HCT116 (cell line): ENCODE measurements at places on chromosomes 4 and X.
A peak's percentile ranks its signal among the peaks of the same experiment; 100 is the strongest.

- no peaks in the 10 kb centered on the region for H3K27me3 ChIP-seq
- no peak overlapping the region for H3K4me3 ChIP-seq
- H3K36me3 ChIP-seq, result no peaks in the 10 kb centered on the region
- no peaks in the 10 kb centered on the region for H3K4me1 ChIP-seq
These were observed 31.6 kb downstream of the TMEM31 start for GRCh38 chrX:103742339-103742738.

- no peaks in the 10 kb centered on the region for H3K27me3 ChIP-seq
- H3K4me3 ChIP-seq, result no peak overlapping the region
- H3K36me3 ChIP-seq, result no peaks in the 10 kb centered on the region
- no peaks in the 10 kb centered on the region for H3K4me1 ChIP-seq
- no peak for DNase-seq
- H3K27ac ChIP-seq, result no peak overlapping the region
These were observed 51.6 kb upstream of the IL2 start for GRCh38 chr4:122508083-122508482.

- H3K4me1 ChIP-seq, result no peaks in the 10 kb centered on the region
- no peak for DNase-seq
- no peaks in the 10 kb centered on the region for H3K27me3 ChIP-seq
- H3K4me3 ChIP-seq, result no peak overlapping the region
These were observed 21.3 kb downstream of the DCTD start for GRCh38 chr4:182895791-182896292.

GRCh38 chrX:68387776-68388175 lies 45.5 kb downstream of the OPHN1 start:
- H3K4me3 ChIP-seq, result no peak overlapping the region
- no peak overlapping the region for H3K27ac ChIP-seq
- no peaks in the 10 kb centered on the region for H3K4me1 ChIP-seq
- no peaks in the 10 kb centered on the region for H3K27me3 ChIP-seq
- no peaks in the 10 kb centered on the region for H3K36me3 ChIP-seq

- H3K4me1 ChIP-seq, result no peaks in the 10 kb centered on the region
- H3K27ac ChIP-seq, result no peak overlapping the region
- H3K4me3 ChIP-seq, result no peak overlapping the region
- H3K36me3 ChIP-seq, result no peaks in the 10 kb centered on the region
- no peak for DNase-seq
- H3K27me3 ChIP-seq, result no peaks in the 10 kb centered on the region
These were observed 480.2 kb downstream of the DTHD1 start for GRCh38 chr4:36761607-36762006.

- H3K4me1 ChIP-seq, result no peaks in the 10 kb centered on the region
- peak; percentile 38 for DNase-seq
- no peak overlapping the region for H3K27ac ChIP-seq
- no peak overlapping the region for H3K4me3 ChIP-seq
These were observed 4.0 kb downstream of the COL25A1 start for GRCh38 chr4:109298279-109299010.

- peaks cover 20% of the 10 kb centered on the region for H3K4me1 ChIP-seq
- H3K27me3 ChIP-seq, result no peaks in the 10 kb centered on the region
- H3K4me3 ChIP-seq, result peak overlapping the region; percentile 62
- H3K36me3 ChIP-seq, result no peaks in the 10 kb centered on the region
These were observed 7.6 kb upstream of the HSD17B10 start for GRCh38 chrX:53441531-53442321.

DNA sequence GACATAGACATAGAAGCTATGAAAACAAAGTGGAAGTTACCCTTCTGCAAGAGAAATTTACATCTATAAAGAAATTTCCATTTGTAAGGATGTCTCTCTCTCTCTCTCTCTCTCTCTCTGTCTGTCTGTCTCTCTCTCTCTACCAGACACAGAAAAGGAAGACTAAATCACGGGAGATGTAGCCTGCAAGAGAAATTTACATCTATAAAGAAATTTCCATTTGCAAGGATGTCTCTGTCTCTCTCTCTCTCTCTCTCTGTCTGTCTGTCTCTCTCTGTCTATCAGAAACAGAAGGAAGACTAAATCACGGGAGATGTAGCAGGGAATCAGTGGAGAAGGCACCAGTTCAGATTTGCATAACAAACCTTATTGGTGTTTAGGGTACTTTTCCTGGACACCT lies 65.6 kb upstream of the CTSO start:
- no peaks in the 10 kb centered on the region for H3K4me1 ChIP-seq
- no peak overlapping the region for H3K27ac ChIP-seq
- H3K27me3 ChIP-seq, result no peaks in the 10 kb centered on the region
- no peaks in the 10 kb centered on the region for H3K36me3 ChIP-seq
- no peak for DNase-seq
- no peak overlapping the region for H3K4me3 ChIP-seq

GRCh38 chrX:30973784-30974427 lies 84.9 kb upstream of the TAB3 start:
- peaks cover 3% of the 10 kb centered on the region; the same call in 1 of the 2 replicates for H3K27me3 ChIP-seq
- H3K4me1 ChIP-seq, result peaks cover 7% of the 10 kb centered on the region; the same call in 1 of the 2 replicates
- no peak overlapping the region for H3K4me3 ChIP-seq
- no peaks in the 10 kb centered on the region for H3K36me3 ChIP-seq
- no peak overlapping the region for H3K27ac ChIP-seq

- H3K36me3 ChIP-seq, result no peaks in the 10 kb centered on the region
- H3K4me1 ChIP-seq, result peaks cover 7% of the 10 kb centered on the region; the same call in 1 of the 2 replicates
- H3K4me3 ChIP-seq, result no peak overlapping the region
- H3K27me3 ChIP-seq, result no peaks in the 10 kb centered on the region
- no peak for DNase-seq
These were observed 117.9 kb downstream of the CEP44 start for GRCh38 chr4:174401471-174402130.

- H3K36me3 ChIP-seq, result no peaks in the 10 kb centered on the region
- no peak overlapping the region for H3K27ac ChIP-seq
- no peaks in the 10 kb centered on the region for H3K4me1 ChIP-seq
- H3K4me3 ChIP-seq, result no peak overlapping the region
These were observed 56.4 kb downstream of the SPCS3 start for GRCh38 chr4:176376032-176376614.

DNA sequence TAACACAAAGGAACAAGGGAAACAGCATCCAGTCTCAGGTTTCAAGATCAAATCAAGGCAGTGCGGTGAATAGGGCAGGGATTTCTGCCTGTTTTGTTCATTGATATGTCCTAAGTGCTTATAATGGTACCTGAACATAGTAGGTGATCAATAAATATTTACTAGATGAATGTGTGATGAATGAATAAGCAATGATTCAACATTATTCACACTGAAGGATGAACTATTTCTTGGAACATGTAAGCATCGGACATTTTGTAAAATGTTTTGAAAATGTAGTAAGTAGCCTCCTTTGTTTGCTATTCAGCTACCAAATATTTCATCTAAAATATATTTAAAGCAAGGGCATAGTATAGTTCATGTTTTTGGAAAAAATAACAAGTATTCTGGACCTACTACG lies 67.8 kb downstream of the USP38 start:
- no peak overlapping the region for H3K4me3 ChIP-seq
- H3K4me1 ChIP-seq, result peaks cover 20% of the 10 kb centered on the region
- H3K27ac ChIP-seq, result no peak overlapping the region
- H3K27me3 ChIP-seq, result no peaks in the 10 kb centered on the region
- H3K36me3 ChIP-seq, result no peaks in the 10 kb centered on the region
- no peak for DNase-seq

GRCh38 chrX:21412029-21412428 lies 37.8 kb downstream of the CNKSR2 start:
- no peak for DNase-seq
- H3K36me3 ChIP-seq, result no peaks in the 10 kb centered on the region
- H3K27me3 ChIP-seq, result no peaks in the 10 kb centered on the region
- H3K27ac ChIP-seq, result no peak overlapping the region
- H3K4me1 ChIP-seq, result no peaks in the 10 kb centered on the region

DNA sequence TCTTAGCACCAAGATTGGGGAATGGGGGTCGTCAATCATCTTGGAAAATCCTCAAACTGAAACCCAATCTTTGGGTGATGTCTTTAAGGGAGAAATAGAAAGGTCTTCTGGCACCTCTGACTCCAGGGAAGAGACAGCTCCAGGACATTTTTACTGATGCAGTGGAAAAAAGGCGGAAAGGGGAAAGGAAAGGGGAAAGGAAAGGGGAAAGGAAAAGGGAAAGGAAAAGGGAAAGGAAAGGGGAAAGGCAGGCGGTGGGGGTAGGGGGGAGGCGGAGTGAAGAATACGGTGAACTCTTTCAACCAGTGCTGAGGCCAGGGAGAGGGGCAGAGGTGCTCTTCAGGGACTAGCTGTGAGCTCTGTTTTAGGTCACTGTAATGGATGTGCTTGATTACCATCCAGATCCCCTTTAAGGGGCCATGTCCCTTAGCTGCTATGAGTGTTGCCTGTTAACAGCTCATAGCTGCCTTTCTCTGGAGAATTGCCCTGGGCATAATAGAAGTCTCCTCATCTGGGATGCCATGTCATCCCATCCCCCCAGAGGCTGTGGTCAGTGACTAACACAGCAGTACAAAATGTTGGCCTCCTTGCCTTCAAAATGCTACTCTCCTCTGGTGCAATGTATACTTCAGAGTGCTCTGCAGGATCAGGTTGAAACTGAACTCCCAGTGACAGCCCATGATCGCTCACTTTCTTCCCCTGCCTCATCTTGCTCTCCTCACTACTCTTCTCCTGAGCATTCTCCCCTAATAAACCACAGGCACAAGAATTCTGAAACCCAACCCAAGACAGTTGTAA lies 92.4 kb upstream of the AP1S2 start:
- H3K27ac ChIP-seq, result no peak overlapping the region
- DNase-seq, result no peak
- H3K4me1 ChIP-seq, result no peaks in the 10 kb centered on the region
- no peaks in the 10 kb centered on the region for H3K36me3 ChIP-seq

DNA sequence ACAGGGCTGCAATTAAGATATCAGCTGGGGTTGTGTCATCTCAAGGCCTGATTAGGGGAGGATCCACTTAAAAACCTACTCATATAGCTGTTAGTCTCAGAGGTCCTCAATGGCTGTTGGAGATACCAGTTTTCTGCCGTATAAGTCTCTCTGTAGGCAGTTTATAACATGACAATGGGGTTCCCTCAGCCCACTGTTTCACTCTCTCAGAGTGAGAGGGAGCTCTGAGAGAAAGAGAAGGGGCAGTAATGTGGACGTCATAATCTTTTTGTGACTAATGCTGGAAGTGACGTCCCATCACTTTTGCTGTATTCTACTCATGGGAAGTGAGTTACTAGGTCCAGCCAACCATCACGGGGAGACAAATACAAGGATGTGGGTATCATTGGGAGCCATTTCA lies 70.3 kb downstream of the STIM2 start:
- no peaks in the 10 kb centered on the region for H3K36me3 ChIP-seq
- H3K27me3 ChIP-seq, result no peaks in the 10 kb centered on the region
- no peak for DNase-seq
- no peaks in the 10 kb centered on the region for H3K4me1 ChIP-seq
- H3K27ac ChIP-seq, result no peak overlapping the region

GRCh38 chr4:93475730-93476129 lies 352.8 kb upstream of the ATOH1 start:
- no peak for DNase-seq
- H3K27ac ChIP-seq, result no peak overlapping the region
- peaks cover 7% of the 10 kb centered on the region for H3K4me1 ChIP-seq
- H3K36me3 ChIP-seq, result no peaks in the 10 kb centered on the region

GRCh38 chr4:20260821-20261220 lies 9.1 kb downstream of the SLIT2 start:
- no peak overlapping the region for H3K27ac ChIP-seq
- DNase-seq, result no peak
- no peak overlapping the region for H3K4me3 ChIP-seq
- no peaks in the 10 kb centered on the region for H3K36me3 ChIP-seq
- H3K27me3 ChIP-seq, result no peaks in the 10 kb centered on the region

- DNase-seq, result no peak
- no peaks in the 10 kb centered on the region for H3K4me1 ChIP-seq
- no peaks in the 10 kb centered on the region for H3K36me3 ChIP-seq
- H3K4me3 ChIP-seq, result no peak overlapping the region
These were observed 695 bp downstream of the SHROOM3 start for GRCh38 chr4:76435528-76436319.

DNA sequence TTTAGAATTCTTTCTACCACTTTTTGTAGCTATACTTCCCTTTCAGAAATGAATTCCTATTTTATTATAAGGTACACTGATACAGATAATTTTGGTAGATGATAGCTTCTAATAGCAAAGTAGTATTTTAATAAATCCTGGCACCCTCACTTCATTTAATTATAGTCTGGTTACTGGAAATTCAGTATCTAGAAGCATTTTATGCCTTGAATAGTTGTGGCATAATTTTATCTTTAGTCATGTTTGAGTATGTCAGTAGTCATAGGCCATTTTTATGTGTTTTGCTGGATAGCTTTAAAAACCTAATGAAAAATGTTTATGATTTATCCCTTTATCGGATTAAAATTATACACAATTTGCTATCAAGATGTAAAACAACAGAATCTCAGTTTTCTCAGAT lies 92.3 kb downstream of the DIAPH2 start:
- H3K4me3 ChIP-seq, result no peak overlapping the region
- DNase-seq, result no peak
- H3K36me3 ChIP-seq, result no peaks in the 10 kb centered on the region
- no peaks in the 10 kb centered on the region for H3K4me1 ChIP-seq

DNA sequence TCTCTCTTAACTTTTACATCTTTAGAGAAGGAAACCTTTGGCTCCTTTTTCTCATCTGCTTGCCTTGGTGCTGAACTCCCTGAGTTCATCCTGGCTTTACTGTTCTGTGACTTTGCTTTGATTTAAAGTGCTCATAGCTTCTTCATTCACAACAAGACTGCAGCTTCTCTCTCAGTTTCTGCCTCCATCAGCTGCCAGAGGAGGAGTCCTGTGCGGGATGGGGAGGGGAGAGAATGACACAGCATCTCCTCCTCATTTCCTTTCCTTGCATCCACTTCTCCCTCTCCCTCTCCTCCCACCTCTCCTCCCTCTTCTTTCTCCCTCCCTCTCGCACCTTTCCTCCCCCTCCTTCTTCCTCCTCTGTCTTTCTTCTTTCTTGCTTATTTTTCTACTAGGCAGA lies 42.0 kb downstream of the CBLL2 start:
- H3K4me3 ChIP-seq, result no peak overlapping the region
- H3K27me3 ChIP-seq, result no peaks in the 10 kb centered on the region
- H3K36me3 ChIP-seq, result no peaks in the 10 kb centered on the region
- no peak overlapping the region for H3K27ac ChIP-seq
- no peak for DNase-seq

- H3K27ac ChIP-seq, result no peak overlapping the region
- H3K36me3 ChIP-seq, result no peaks in the 10 kb centered on the region
- H3K27me3 ChIP-seq, result no peaks in the 10 kb centered on the region
- no peak for DNase-seq
- H3K4me3 ChIP-seq, result no peak overlapping the region
- H3K4me1 ChIP-seq, result no peaks in the 10 kb centered on the region
These were observed 23.1 kb upstream of the KLHL2 start for GRCh38 chr4:165184220-165184619.

DNA sequence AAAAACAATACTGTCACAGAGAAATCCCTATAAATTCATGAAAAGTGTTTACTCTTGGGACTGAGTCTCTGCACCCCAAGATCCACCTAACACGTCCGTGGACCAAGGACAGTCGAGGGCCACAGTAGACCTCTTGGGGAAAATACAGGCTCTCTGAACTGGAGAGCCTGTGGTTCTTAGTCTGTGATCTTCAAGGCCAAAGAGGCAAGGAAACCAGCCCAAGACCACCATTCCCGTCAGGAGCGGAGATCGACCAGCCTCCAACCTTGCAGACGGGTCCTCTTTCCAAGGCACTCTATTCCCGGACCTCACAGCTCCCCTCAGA lies 1.6 kb upstream of the APBB2 start:
- H3K4me3 ChIP-seq, result peak overlapping the region; percentile 80
- H3K4me1 ChIP-seq, result peaks cover 45% of the 10 kb centered on the region
- no peaks in the 10 kb centered on the region for H3K36me3 ChIP-seq
- DNase-seq, result no peak
- H3K27ac ChIP-seq, result peak overlapping the region; percentile 80
